ENCODE measurements at places on chromosomes 5 and 9.

- no peak for DNase-seq
These were observed 289.7 kb upstream of the SEMA6A start for GRCh38 chr5:116864157-116864837.

DNA sequence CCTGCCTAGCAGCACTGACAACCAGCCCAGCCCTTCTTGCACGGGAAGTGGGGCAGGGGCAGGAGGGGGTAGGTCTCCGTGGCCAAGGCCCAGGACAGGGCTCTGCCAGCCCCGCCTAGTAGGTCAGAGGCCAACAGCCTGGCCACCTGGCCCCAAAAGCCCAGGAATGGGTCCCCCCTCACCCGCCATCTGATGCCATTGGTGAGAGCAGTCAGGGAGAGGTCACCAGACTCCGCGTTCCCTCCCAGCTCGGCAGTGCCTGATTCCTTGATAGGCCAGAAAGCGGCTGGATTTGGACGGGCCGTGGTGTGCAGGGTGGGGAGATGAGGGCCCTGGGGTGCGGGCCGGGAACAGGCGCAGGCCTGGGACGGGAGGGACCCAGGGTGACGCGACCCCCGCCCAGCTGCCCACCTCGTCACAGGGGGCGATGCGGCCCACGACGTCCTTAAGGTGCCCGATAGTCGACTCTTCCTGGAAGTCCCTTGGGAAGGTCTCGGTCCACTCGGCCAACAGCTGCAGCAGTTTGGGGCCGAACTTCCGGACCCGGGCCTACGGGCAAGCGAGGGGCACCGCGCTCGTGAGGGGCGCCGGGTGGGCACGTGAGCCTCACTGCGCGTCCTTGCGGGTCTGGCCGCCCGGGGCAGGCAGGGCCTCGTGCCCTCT is 64.5 kb upstream of the RNF130 start:
- DNase-seq = no peak

DNA sequence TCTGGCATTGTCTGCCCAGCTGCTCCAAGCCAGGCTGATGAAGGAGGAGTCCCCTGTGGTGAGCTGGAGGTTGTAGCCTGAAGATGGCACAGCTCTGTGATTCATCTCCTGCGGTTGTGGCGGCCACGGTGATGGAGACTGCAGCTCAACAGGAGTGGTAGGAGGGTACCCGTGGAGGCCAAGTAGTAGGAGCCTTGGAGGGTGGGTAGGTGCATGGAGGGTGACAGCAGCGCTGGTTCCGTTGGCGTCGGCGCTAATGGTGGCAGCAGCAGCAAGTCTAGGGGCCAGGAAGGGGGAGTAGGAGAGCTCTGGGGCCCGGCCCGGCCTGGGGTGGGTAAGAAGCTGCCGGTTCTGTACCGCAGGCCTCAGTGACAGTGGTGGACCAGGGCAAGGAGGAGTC is 22.4 kb upstream of the TRIM52 start:
- no peak for DNase-seq

- peak; percentile 72 for DNase-seq
These were observed 11.2 kb downstream of the IER5L start for GRCh38 chr9:129166623-129167557.

- peak; percentile 45 for DNase-seq
These were observed 154.5 kb downstream of the ARHGEF28 start for GRCh38 chr5:73780302-73781080.

DNA sequence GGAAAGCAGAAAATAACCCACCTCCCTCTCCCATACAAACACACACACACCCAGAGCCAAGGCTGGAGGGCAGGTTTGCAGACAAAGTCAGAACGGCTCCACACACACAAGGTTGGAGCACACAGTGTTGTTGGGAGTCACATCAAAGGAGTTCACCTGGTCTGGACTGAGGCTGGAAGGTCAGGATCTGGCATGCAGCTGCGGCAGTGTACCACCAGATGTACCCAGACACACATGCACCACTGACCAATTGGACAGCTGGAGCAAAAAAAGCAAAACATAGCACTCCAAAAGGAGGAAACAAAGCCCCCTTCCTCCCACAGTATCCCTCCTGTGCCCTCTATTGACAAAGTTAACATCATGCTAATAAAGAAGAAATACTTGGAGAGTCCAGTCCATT is 94.6 kb upstream of the KIF2A start:
- no peak for DNase-seq

GRCh38 chr5:31563216-31563615 is 31.1 kb downstream of the C5orf22 start:
- DNase-seq = peak; percentile 20

DNA sequence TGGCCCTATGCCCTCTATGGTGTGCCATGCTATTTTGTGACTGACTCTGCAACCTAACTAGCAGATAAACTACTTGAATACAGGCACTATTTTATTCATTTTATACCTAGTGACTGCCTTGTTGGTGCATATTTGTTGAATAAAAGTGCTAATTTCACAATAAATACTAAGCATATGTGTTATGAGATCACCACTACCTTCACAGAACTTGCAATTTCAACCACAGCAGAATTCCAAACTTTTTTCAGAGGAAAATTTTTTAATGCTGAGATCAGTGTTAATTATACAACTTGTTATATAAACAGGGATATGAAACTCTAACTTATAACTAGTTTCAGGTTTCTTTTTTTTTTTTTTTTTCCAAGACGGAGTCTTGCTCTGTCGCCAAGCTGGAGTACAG is 94.8 kb downstream of the NR3C1 start:
- DNase-seq = peak; percentile 46

All from fibroblast of the aortic adventitia (primary cell).